ENCODE measurements at places on chromosomes 6 and 20.
A peak's percentile ranks its signal among the peaks of the same experiment; 100 is the strongest.

DNA sequence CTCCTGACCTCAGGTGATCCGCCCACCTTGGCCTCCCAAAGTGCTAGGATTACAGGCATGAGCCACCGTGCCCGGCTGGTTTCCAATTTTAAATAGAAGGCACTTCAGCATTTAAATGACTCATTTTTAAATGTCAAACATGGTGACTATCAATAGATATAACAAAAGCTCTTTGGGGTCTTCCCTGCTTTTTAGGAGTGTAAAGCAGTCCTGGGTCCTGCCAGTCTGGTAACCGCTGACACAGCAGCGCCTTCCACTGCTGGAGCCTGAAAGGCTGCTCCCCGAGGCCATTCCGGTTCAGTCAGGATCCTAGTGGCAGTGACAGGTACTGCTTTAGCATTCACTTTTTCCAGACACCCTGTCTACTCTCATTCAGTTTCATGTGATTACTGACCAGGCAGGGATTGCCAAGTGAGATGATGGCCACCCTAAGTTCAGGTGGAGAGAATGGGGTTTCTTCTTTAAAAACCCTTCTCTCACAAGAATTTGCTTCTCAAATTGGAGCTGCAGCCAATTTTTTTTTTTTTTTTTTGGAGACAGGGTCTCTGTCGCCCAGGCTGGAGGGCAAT, 5.1 kb downstream of the DIDO1 start:
- DNase-seq, result peak; percentile 35

GRCh38 chr6:126628125-126628524, 288.2 kb downstream of the CENPW start:
- no peak for DNase-seq

DNA sequence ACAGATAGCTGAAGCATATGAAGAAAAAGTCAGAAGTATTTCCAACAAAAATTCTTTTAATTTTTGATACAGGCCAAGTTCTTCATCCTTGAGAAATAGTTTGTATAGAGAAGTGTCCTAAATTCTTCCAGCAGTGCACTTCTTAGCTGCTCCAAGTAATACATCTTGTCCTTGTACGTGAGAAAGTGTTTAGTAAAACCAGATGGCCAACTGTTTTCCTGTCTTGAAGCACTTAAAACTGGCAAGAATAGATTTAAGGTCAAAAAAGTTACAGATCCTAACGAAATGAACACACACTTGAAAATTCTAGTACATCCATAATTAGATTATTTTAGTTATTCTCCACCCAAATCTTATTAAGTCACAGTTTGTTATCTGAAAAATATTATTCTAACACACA, 52.2 kb upstream of the HSF2 start:
- no peak for DNase-seq

DNA sequence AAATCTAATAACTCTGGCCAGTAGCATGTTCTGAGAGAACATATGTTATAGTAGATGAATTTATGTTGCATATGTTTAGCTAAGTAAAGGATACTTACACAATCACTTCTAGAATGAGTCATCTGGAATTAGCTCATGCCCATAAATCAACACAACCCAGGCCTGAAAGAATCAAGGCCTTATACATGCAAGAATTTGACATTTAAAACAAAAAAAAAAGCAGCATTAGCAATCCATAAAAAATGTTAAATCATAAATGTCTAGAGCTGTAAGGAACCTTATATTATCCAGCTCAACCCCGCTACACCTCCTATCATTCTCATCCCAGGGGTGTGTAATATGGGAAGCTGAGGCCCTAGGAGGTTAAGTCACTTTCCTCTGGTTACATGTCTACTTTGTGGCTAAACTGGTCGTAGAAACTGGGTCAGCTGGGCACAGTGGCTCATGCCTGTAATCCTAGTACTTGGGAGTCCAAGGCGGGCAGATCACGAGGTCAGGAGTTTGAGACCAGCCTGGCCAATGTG, 105.2 kb upstream of the CARMIL1 start:
- DNase-seq, result no peak

DNA sequence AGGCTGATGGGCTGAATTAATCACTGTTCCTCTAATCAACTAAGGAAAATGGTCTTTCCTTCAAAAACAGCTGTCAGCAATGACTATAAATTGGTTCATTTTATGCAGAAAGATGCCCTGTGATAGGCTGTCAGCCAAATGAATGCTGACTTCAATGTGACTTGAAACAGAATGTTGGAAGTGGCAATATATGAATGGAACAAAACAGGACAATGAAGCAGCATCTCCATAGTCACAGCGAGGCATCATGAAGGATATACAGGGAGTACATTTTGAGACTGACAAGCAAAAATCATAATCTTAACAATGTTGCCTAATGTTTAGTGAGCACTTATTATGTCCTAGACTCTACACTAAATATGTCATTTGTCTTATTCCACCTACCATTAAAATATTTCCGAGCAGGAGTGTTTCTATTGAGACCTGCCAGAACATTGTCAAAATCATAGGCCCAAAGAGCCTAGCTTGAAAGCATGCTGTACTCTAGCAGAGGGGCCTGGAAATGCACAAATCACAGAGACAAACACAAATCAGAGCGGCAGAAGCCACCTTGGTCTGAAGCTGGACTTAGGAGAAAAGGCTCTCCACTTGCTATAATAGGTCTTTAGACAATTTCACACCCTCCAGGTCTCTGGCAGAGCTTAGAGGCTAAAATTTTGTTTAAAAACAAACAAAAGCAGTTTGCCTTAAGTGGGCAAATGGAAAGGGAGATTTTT, 63.3 kb downstream of the FAM50B start:
- DNase-seq, result no peak

DNA sequence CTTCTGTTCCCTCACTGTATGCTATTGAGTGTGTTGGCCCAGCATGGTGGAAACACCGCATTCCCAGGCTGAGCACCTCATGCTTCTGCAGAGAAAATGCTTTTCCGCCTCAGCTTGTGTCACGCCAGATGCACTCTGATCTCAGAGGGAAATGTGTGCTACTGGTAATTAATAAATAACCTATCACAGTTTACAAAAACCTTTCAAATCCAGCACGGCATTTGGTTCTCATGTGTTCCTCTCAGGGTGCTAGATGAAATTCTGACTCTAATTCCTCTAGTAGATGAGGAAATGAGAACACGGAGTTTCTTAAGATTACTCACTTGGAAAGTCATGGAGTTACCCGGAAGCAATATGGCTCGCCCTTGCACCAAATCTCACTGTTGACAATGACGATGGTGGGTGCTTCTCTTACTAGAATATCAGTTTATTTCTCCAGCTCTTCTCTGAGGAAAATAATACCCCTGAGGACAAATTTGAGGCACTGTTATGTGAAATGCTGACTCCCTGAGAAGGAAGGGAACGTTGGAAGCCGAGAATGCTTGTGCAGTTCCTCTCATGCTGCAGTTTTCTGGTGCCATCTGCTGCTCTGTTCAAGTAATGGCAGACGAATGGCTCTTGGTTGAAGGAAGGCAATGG, 116.6 kb downstream of the RNF144B start:
- DNase-seq, result peak; percentile 28

GRCh38 chr6:161091151-161091550, 99.6 kb downstream of the MAP3K4 start:
- no peak for DNase-seq
